ENCODE measurements at places on chromosomes 3 and 15. TPM values are rescaled to one million over a fixed set of nuclear protein-coding genes. Genes with fewer than 3 reads are reported as not detected.

Gene FEZF2
- total RNA-seq: not detected

Gene PATL2
- total RNA-seq: 0.69 TPM

Gene C2CD4A
- 0.18 TPM for total RNA-seq

Gene KBTBD13
- not detected for total RNA-seq

Gene LCTL
- not detected for total RNA-seq

Gene CCDC9B
- total RNA-seq: 0.92 TPM

Gene CLSTN2
- total RNA-seq: 0.74 TPM

Gene GOLGA6L10
- total RNA-seq: 0.28 TPM

Gene SYNPR
- not detected for total RNA-seq

Gene PROK2
- not detected for total RNA-seq

Gene ADAMTS17
- total RNA-seq: 4.8 TPM

Gene UNC13C
- total RNA-seq: 0.08 TPM

Gene LRRC2
- 0.23 TPM for total RNA-seq

Gene MKRN3
- 0.85 TPM for total RNA-seq

Gene OXTR
- 1.0 TPM for total RNA-seq

Gene STOML1
- 14.3 TPM for total RNA-seq

Gene TAMM41
- total RNA-seq: 21.4 TPM

Gene CD276
- total RNA-seq: 552 TPM

Gene KCTD6
- total RNA-seq: 11.9 TPM

All from endothelial cell (in vitro differentiated cells).